AG08395 (cell line): ENCODE measurements at places on chromosomes 12 and 14.

DNA sequence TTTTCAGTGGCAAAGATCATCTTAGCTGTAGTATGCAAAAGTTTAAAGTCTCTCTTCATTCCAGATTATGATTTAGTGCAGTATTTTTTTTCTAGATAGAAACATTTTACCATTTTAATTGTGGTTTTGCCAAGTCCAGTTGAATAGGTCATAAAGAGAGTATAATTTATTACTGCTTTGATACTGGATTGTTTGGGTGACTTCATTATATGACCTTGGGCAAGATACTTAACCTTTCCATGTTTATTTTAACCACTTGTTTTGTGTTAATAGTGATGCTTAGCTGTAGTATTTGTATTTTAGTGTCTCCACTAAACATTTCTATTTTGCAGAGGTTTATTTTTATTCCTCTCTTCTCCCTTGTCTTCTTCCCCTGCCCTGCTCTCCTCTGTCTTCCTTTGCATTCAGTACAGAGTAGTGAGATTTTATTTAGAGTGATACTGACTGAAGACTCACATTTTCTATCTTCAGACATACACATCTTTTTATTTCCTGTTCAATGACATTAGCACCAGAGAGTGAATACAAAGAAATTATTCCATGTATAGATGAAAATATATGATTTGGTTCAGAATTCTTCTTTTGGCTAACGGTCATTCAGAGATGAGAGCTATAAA is 215.2 kb downstream of the ERC1 start:
- DNase-seq = no peak

DNA sequence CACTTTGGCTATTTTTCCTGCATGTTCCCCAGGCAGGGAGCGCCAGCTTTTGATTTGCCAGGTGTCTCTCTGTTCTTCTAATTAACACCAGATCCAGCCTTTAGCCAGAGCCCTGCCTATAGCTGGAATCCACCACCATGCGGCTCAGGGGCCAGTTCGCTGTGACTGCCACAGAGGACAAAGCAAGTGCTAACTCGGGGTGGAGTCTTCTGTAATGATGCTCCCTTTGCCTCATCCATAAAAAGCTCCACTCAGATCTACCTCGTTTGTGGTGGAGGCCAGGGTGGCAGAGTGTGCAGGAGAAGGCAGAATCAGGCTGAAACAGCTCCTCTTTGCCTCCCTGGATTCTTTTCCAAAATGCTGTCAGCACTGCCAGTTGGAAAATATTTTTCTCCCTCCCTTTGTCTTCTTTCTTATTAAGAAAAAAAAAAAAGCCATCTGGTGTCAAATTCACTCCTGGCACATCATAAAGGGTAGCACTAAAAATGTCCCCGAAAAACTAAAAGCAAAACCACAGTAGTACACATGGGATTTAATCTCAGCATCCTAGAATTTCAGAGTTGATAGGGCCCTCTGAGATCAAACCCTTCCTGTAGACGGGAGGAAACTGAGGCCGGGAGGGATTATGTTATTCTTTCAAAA is 18.0 kb upstream of the CTDSP2 start:
- DNase-seq = peak; percentile 67

GRCh38 chr12:19799216-19799615 is 359.9 kb downstream of the AEBP2 start:
- no peak for DNase-seq

GRCh38 chr14:28143316-28143715 is 623.3 kb upstream of the FOXG1 start:
- no peak for DNase-seq

DNA sequence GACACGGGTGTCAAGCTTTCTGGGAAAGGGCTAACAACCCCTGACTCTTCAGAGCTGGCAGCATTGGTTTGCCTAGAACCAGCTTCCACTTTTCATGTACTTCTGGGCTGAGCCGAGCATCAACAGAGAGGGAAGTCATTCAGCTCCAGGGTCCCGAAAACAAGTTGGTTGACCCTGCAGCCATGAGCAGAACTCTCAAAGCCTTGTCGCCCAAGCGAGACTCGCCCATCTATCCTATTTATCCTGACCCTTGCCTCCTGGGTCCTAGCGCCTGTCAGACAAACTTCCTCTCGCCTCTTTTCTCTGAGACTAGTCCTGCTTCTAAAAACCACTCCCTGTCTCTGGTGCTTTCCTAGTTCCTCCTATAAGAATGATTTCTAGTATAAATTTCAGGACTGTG is 47.9 kb downstream of the ASCL4 start:
- no peak for DNase-seq

- no peak for DNase-seq
These were observed 83.2 kb downstream of the RFLNA start for GRCh38 chr12:124377981-124378509.

GRCh38 chr12:111664961-111665865 is 20.5 kb downstream of the BRAP start:
- no peak for DNase-seq

DNA sequence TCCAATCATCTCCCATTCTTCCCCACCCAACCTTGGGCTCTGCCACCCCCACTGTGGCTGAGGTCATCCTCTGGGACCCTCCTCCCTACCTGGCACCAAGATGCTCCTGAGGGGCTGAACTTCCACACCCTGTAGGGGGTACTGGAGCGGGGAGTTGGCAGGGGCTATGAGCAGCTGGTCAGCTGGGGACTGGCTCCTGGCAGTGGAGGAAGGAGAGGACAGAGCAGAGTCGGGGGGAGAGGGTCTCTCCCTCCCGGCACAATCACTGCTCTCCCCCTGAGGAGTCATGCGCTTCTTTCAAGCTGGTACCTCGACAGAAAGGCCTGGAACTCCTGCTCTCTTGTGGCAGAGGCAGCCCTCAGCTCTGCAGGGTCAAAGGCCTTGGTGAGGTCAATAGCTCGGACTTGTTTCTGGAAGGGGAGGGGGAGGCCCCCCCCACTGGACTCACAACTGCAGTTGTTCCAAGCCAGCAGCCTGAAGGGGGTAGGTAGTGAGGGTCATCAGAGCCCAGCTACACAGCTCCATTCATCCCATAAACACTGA is 2.0 kb downstream of the B4GALNT1 start:
- no peak for DNase-seq

DNA sequence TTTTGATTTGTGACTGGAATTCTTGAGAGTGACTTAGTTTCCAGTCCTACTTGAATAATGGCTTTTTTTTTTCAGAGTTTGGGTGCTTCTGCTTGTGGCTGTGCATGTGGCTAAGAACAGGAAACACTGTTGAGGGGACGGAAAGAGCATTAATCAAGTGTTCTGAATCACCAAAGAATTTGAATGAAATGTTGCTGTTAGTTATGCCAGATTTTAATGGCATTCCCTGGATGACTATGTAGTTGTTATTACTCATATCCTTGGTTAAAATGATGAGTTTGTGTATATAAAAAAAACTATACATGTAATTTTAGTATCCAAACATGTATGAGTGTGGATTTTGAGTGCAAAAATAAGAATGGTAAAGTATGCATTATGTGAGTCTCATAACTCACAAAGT is 347.9 kb downstream of the BCAT1 start:
- peak; percentile 3 for DNase-seq

- DNase-seq = no peak
These were observed 8.0 kb upstream of the KRT8 start for GRCh38 chr12:52912711-52913430.

GRCh38 chr14:96803958-96804357 is 6.8 kb downstream of the VRK1 start:
- DNase-seq = no peak

DNA sequence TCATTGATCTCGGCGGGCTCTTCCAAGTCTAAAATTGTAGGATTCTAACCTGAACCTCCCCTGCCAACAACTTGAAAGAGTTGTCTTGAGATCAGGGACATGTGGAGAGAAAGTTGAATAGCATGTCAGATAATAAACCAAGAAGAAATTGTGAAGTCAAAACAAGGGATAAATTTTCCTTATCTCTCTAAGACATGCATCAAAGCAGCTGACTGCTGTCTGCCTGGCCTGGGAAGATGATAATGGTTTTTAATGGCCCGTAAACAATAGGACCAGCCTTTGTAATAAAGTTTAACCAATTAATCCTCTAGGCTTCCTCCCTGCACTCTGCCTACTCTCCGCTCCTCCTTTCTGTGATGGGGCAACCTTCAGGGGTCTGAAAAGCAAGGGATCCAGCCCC is 67.9 kb downstream of the DPF3 start:
- no peak for DNase-seq

DNA sequence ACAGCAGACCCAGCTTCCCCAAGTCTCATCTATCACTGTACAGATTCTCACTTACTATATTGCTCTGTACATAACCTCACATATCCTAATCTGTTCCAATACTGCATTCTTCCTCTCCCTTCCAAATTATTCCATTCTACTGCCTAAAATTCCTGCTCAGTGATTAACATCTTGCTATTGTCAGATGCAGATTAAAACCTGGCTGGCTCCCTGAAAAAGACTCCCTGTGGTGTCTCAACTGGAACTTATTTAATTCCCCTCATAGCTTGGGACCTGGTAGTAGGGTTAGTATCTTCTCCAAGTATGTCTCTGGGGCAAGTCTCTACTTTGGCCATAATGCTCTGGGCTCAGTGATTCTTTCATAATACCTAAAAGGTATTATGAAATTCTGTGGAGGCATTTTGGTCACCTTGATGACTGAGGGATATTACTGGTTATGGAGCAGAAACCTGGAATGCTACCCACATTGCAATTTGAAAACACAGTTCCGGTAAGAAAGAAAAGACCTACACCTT is 55.8 kb downstream of the PAWR start:
- peak; percentile 53 for DNase-seq
